Astrocyte (in vitro differentiated cells and primary cell): ENCODE measurements at places on chromosomes 2 and 18. TPM values are rescaled to one million over a fixed set of nuclear protein-coding genes. Genes with fewer than 3 reads are reported as not detected.

Gene TMEM247
- total RNA-seq: not detected in 2 replicates

Gene FAM124B
- total RNA-seq: not detected in 2 replicates

Gene HADHB
- total RNA-seq: 109 and 116 TPM in 2 replicates

Gene VWA3B
- total RNA-seq: not detected in 2 replicates

Gene SULT1C4
- 1.1 and 1.8 TPM in 2 replicates for total RNA-seq

Gene KCNG2
- total RNA-seq: 0.16 TPM in 1 of 2 replicates, not detected in the other

DNA sequence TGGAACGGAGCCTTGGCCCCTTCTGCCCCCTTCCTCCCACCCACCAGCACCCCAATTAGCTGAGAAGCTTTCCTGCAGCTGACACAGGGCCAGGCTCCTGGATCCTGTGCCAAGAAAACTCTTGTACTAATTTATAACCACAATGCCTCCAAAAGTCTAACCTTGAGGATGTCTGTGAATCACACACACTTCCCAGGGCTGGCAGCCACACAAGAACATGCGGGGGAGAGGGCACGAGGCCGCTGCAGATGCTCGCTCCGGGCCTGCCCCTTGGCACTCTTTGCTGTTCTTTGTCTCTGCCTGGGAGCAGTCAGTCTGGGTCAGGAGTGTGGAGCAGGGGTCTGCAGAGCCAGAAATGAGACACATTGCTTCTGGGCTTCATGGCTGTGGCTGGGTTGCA lies 62.7 kb upstream of the KIF5C start:
- no peaks in the 10 kb centered on the region for H3K36me3 ChIP-seq
- H3K27me3 ChIP-seq: peaks cover 6% of the 10 kb centered on the region
- no peak overlapping the region for H3K4me3 ChIP-seq
- H3K4me1 ChIP-seq: peaks cover 6% of the 10 kb centered on the region
- H3K27ac ChIP-seq: no peak overlapping the region

DNA sequence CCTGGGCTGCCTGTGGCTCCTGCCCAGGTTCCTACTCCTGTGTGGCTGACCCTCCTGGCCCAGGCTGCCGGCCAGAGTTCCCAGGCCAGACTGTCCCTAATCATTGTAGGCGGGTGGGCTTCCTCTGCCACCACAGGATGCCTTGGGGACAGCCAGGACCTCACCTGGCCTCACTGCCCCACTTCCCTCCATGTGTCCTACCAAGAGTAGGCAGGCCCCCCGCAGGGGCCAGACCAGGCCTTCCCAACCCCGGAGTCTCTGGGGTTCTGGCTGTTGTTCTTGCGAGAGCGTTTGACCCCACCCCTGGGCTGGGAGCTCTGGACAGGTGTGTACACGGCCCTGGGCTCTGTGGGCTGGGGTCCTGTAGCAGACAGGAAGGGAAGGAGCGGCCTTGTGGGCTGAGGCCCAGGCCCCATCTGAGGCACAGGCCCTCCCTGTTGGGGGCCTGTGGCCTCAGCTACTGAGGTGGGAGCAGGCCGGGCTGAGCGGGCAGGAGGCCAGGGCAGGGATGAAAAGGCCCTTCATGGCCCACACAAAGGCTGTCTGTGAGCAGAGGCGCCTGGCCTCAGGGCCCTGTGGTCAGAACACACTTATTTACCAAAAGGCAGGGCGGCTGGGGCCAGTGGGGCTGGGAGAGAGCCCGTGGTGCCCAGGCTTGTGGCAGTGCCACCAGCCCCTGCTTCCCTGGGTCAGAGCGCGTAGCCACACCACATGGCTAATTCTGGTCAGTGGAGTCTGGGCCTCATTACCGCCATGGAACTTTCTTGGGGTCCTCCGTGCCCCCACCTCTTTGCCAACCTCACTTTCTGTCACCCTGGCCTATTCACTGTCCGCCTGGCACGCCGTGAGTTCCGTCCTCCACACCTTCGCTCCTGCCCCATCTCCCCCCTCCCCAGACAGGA lies 2.0 kb downstream of the SNORC start:
- H3K27me3 ChIP-seq: no peaks in the 10 kb centered on the region
- no peak overlapping the region for H3K4me3 ChIP-seq
- no peak for DNase-seq
- no peaks in the 10 kb centered on the region for H3K36me3 ChIP-seq

- H3K4me3 ChIP-seq: peak overlapping the region; percentile 54
- peaks cover 3% of the 10 kb centered on the region for H3K36me3 ChIP-seq
- DNase-seq: peak; percentile 87
- H3K27ac ChIP-seq: peak overlapping the region; percentile 92
- peaks cover 29% of the 10 kb centered on the region for H3K4me1 ChIP-seq
Observed at GRCh38 chr2:73063909-73064875, 7.3 kb downstream of the SFXN5 start.

- H3K27me3 ChIP-seq: peaks cover 3% of the 10 kb centered on the region
- no peak overlapping the region for H3K27ac ChIP-seq
- peak; percentile 58 for DNase-seq
- no peaks in the 10 kb centered on the region for H3K36me3 ChIP-seq
Observed at GRCh38 chr18:49645841-49646351, 84.0 kb downstream of the LIPG start.

DNA sequence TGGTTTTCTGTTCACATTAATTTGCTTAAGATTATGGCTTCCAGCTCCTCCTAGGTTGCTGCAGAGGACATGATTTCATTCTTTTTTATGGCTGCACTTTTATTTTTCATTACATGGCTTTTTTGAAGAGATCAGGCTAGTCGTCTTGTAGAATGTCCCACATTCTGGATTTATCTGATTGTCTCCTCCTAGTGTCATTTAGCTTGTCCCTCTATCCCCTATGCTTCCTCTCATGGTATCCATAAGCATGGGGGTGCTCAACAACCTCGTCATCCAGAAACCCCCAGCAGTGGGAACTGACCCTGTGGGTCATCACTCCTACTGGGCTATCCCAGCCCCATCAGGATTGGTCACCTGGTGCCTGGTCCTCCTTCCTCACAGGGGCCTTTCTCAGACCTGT lies 49.6 kb downstream of the SERTAD2 start:
- H3K27ac ChIP-seq: no peak overlapping the region
- H3K27me3 ChIP-seq: peaks cover 14% of the 10 kb centered on the region
- no peak overlapping the region for H3K4me3 ChIP-seq
- no peaks in the 10 kb centered on the region for H3K36me3 ChIP-seq
- no peak for DNase-seq
- no peaks in the 10 kb centered on the region for H3K4me1 ChIP-seq

DNA sequence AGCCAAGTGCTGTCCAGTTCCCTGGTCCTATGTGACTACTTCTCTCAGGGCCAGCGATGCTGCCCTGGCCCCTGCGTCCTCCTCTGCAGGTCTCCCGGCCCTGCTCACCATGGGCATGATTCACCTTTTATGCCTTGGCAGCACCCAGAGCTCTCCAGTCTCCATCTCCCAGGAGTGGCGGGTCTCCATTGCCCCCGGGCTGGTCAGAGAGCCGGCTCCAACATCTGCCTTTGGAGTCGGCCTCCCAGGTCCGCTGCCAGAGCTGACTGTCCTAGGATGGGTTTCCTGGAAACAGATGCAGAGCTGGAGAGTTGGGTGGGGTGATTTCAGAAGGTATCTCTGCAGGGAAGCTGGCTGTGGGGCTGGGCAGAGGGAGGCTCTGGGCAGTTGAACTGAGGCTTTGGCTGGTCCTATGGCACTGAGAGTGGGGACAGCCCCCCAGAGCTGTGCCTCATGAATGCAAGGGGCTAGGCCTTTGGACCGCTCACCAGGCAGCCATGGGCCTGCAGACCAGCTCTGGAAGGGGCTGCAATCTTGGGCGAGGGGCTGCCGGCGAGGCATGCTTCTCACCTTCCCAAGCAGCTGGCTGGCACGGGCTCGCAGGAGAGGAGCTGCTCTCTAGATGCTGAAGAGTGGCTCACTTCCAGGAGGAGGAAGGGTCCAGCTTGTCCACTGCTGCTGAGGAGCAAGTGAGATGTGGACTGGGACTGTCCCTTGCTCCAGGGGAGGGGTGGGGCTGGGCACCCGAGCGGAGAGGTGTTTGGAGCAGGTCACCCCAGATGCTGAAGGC lies 59.8 kb upstream of the HS6ST1 start:
- no peak for DNase-seq
- H3K27me3 ChIP-seq: no peaks in the 10 kb centered on the region
- peaks cover 25% of the 10 kb centered on the region for H3K4me1 ChIP-seq
- no peaks in the 10 kb centered on the region for H3K36me3 ChIP-seq

- no peak overlapping the region for H3K4me3 ChIP-seq
- no peaks in the 10 kb centered on the region for H3K36me3 ChIP-seq
- no peaks in the 10 kb centered on the region for H3K4me1 ChIP-seq
- no peak overlapping the region for H3K27ac ChIP-seq
Observed at GRCh38 chr2:43190311-43191052, 35.9 kb downstream of the ZFP36L2 start.

DNA sequence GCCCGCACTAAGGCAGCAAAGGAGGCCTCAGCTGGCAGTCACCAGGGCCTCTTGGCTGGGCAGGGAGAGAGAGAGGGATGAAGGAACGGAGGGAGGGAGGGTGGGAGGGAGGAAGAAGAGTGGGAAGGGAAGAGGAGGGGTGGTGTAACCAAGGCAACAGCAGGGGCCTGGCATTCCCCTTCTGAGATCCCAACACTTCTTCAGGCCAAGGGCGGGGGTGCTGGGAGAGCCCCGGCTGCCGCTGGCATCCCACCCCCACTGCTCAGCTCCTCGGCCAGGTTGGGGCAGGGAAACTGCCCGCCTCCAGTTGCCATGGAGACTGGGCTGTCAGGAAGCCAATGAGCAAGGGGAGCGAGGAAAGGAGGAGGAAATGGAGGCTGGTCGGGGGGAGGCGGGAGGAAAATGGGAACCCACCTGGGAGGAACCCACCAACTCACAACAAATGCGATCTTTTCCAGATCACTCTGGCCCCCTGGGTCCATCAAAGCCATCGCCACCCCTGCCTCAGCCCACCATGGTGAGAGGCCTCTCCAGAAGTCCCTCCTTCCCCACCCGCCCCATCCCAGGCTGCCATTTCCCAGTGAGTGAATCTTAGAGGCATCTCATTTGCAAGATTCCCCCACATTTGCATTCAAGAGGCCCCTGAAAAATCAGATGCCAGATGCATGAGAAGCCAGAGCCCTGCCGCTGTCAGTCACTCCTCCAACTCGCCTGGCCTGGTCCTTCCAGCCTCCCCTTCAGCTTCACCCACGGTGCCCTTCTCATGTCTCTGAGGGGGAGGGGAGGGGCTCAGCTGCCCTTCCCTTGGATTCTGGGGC lies 12.4 kb downstream of the SH2D6 start:
- no peak overlapping the region for H3K27ac ChIP-seq
- no peaks in the 10 kb centered on the region for H3K36me3 ChIP-seq
- H3K4me1 ChIP-seq: peaks cover 12% of the 10 kb centered on the region
- no peaks in the 10 kb centered on the region for H3K27me3 ChIP-seq

DNA sequence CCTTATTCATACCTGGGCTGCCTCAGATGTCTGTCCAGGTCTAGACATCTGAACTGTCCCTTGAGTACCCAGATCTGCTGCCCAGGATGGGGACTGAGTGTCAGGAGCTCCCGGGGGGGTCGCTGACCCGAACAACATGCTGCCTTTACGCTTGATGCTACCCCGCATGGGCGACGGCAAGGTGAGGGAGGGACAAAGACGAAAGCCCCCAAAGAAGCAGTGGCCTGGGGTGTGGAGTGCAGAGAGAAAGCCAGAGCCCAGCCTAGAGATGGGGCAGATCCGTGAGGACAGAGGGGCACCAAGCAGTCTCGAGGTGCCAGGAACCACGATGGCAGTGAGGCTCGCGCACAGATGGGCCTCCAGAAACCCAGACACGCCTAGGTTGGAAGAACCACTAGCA lies 234.7 kb downstream of the ATAD2B start:
- no peaks in the 10 kb centered on the region for H3K36me3 ChIP-seq
- H3K27ac ChIP-seq: no peak overlapping the region
- no peak for DNase-seq
- H3K4me1 ChIP-seq: peaks cover 2% of the 10 kb centered on the region
- no peaks in the 10 kb centered on the region for H3K27me3 ChIP-seq

DNA sequence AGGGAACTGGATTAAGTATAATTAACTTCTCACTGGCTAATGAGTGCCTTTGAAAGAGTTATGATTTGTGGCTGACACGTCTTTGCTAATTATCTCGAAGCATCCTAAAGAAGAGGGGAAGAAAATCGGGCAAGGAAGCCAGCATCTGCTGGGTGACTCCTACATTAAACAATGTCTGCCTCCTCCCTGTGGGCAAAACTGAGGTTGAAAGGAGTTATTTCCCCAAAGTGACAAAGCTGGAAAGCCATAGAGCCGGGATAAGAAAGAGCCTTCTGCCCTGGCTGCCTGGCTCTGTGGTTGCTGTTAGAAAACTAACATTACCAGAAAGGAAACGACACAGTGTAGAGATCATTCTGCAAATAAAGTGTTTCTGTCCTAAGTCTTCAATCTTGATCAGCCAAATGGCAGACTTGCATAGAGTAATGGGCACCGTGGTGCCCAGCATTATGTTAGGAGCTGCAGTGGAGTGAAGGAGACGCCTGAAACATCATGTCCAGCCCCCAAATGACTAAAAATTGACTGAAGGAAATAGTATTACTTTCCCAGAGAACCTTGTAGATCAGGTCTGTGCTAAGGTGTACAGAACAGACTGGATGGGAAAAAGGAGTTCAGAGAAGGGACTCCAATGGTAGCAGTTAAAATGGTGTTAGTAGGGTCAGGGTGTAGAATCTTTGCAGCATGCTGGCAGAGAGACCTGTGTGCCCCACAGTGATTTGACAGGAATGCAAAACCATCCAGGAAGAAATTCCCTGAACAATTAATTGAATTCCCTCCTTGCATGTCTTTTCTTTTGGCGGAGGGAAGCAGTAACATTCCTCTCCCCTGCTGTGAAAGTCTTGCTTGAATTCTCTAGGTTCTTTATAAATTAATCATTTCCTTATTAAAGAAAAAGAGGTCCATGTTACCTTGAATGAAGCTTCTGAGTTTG lies 44.4 kb downstream of the ALPK2 start:
- peak; percentile 86 for DNase-seq
- peak overlapping the region; percentile 36 for H3K4me3 ChIP-seq
- H3K27me3 ChIP-seq: no peaks in the 10 kb centered on the region
- peaks cover 40% of the 10 kb centered on the region for H3K4me1 ChIP-seq
- H3K36me3 ChIP-seq: no peaks in the 10 kb centered on the region
- H3K27ac ChIP-seq: peak overlapping the region; percentile 88

DNA sequence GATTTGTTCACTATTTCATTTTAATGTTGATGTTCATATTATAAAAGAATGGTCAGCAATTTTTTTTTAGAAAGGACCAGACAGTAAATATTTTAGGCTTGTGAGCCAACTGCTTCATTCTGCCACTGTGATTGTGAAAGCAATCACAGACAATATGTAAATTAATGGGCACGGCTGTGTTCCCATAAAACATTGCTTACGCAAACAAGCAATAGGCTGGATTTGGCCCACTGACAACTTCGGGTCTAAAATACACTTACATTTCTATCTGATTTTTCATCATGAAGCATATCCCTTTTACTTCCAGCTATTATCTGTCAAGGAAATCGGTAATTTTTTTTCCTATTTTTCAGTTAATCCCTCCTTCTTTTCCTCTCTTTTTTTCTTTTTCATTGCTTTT lies 182.2 kb upstream of the CDH2 start:
- no peaks in the 10 kb centered on the region for H3K4me1 ChIP-seq
- no peak overlapping the region for H3K4me3 ChIP-seq
- H3K27me3 ChIP-seq: no peaks in the 10 kb centered on the region
- no peaks in the 10 kb centered on the region for H3K36me3 ChIP-seq
- DNase-seq: no peak
